WERI-Rb-1 (cell line): ENCODE measurements at places on chromosomes 6 and 20.

DNA sequence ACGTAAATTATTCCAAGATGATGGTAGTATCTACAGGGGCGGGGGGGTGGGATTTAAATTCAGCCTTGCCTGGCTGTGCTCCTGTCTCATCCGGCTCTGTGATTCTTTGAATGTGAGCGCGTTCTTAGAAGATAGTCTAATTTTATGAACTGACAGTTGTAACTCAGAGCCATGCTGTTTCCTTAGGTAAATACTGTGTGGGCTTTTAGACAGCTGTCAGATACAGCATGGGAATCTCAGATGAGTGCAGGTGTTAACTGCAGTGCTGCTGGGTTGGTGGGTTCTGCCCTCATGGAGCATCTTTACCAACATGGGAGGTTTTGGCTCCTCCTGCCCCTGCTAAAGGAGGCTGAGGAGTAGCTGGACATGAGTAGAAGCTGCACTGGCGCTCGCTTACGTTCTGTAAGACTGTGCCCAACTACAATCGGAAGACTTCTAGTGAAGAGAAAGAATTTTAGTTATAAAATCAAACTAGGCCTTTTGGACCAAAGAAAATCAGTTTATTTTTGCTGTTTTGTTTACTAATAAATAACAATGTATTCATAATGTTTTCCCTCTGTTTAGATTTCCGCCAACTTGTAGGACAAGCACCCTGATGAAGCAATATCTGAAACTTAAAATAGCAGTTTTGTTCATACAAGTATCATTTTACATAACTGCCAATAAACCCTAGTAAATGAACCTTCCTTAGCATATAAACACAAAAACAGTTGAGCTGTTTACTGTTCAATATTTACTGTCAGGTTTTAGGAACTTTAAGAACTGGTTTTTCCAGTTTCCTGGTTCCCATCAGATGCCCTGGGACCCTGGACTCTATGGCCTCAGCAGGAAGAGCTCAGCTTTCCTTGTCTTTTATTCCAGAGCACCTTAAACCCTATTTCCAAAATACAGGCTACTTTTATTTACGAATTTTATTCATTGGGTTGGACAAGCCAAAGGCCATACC lies 66.1 kb downstream of the FAM120B start:
- no peak for DNase-seq

DNA sequence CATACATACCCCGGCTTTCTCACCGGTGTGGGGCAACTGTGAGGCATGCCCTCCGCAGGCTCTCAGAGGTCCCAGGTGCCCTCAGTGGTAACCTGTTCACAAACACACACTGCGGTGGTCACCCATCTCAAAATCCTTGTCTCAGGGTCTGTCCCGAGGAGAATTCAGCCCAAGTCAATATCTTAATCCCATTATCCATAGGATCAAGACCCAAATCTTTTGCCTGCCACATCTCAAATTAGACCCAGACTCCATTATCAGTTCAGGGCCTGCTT lies 140.8 kb downstream of the CDC5L start:
- no peak for DNase-seq

GRCh38 chr6:139568956-139569538 lies 194.6 kb upstream of the CITED2 start:
- no peak for DNase-seq

DNA sequence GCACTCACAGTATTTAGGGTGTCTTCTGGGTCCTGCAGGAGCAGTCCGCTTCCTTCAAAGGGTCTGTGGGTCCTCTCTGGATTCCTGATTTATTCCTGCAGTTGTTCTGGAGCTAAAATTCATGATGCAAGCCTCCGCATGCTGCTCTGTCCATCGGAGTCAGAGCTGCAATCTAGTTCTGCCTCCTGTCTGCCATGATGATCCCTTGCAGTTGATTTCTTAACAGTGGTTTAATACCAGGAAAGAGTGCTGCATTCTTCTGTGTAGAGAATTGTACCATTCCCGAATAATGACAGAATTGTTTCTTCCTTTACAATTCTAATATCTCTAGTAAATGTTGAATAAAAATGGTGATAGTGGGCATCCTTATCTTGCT lies 72.0 kb upstream of the B3GAT2 start:
- DNase-seq: no peak

- peak; percentile 66 for DNase-seq
Observed at GRCh38 chr20:36217226-36217625, 19.1 kb upstream of the AAR2 start.

DNA sequence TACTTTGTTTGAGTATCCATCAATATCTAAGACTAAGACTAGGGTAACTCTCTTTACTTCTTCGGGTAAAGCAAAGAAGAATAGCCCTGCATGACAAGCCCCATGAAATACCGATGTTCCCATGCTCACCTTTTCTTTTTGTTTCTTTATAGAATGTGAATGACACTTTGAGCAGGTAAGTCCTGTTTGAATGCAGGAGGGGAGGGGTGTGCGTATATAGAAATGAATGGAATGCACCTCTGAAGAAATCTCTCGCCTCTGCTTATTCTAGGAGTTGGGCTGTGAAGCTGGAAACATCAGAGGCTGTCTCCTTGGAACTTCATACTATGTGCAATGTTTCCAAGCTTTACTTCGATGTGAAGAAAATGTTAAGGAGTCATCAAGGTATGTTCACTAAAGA lies 10.3 kb downstream of the TRIM38 start:
- no peak for DNase-seq

DNA sequence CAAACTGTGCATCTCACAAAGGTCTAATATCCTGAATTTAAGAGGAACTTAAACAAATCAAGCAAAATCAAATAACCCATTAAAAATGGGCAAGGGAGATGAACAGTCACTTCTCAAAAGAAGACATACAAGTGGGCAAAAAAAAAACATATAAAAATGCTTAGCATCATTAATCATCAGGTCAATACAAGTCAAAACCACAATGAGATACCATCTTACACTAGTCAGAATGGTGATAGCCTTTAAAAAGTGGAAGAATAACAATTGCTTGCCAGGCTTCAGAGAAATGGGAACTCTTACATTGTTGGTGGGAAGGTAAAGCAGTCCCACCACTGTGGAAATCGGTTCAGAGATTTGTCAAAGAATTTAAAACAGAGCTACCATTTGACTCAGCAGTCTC lies 646.7 kb upstream of the PTCHD4 start:
- no peak for DNase-seq

DNA sequence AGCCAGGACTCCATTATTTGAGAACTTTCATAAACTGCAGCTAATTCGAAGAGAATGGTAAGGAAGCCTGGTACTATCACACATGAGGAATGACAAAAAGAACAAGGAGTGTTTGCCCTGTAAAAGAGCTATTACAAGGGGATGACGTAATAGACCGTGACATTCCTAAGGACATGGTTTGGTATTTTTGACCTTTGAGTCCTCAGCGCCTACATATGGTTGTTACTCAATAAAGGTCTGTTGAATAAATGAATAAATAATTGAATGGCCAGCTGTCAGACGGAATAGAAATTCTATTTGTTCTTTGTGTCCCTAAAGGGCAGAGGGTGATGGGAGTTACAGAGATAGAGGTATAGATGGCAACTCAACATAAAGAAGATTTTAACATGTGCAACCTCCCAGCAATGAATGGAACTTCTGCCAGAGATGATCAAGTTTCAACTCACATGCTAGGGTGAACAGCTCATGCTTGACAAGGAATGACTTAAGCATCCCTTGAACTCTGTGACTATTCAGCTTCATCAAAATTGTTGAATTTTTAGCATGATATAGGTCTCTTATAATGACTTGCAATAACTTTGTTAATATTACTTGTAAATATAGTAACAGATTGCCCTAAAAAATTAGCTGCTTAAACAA lies 115.4 kb downstream of the TENT5A start:
- DNase-seq: no peak

DNA sequence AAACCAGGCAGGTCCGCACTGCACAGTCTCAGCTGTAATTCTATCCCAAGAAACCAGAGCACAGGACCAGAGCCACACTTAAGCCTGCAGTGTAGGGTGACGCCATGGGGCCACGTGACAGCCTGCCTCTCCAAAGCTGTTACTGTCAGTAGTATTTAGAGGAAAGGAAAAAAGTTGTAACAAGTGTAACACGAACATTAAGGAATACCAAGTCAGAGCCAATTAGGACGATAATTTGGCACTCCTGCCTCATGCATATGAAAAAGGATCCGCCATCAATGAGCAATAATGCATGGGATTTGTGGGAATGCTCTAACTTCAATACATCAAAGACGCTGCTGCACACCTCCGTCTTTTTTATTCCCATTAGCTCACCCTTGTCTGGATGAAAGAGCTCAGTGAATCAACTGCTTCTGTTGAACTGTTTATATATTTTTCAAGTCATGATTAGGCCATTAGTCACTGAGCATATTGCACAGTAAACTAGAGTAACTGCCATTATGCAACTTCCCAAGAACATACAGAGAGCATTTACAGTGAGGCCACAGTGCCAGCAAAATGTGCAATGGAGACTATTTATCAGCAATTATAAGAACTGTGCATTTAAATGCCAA lies 79.9 kb downstream of the ATXN1 start:
- no peak for DNase-seq

GRCh38 chr6:146587459-146587858 lies 11.3 kb upstream of the ADGB start:
- no peak for DNase-seq
